Breast epithelium (tissue), 4 donors: ENCODE measurements at places on chromosomes 7 and 10. TPM values are rescaled to one million over a fixed set of nuclear protein-coding genes. Genes with fewer than 3 reads are reported as not detected.

- no peaks in the 10 kb centered on the region for H3K36me3 ChIP-seq
- DNase-seq = no peak
- H3K27ac ChIP-seq = no peak overlapping the region
- no peak overlapping the region for H3K4me3 ChIP-seq
- no peaks in the 10 kb centered on the region for H3K27me3 ChIP-seq
These were observed 913 bp upstream of the NPC1L1 start for GRCh38 chr7:44541876-44542610.

DNA sequence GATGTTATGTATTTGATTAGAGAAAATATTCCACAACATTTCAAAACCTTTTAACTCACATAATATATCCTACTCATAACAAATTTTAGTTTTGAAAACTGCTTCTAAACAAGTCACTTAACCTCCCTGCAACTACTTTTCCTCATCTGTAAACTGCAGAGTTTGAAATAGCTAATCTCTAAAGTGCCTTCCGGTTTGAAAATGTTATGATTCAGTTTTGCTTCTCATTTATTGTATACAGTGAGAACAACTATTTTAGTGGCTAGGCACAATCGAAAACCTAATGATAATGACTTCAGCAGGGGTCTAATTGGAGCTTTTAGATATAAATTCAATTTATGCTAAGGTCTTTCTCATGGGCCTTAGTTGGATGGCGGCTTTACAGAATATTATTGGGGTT lies 30.7 kb upstream of the TEX47 start:
- no peaks in the 10 kb centered on the region for H3K36me3 ChIP-seq
- H3K4me1 ChIP-seq = no peaks in the 10 kb centered on the region
- H3K4me3 ChIP-seq = no peak overlapping the region
- no peak for DNase-seq
- no peaks in the 10 kb centered on the region for H3K27me3 ChIP-seq

DNA sequence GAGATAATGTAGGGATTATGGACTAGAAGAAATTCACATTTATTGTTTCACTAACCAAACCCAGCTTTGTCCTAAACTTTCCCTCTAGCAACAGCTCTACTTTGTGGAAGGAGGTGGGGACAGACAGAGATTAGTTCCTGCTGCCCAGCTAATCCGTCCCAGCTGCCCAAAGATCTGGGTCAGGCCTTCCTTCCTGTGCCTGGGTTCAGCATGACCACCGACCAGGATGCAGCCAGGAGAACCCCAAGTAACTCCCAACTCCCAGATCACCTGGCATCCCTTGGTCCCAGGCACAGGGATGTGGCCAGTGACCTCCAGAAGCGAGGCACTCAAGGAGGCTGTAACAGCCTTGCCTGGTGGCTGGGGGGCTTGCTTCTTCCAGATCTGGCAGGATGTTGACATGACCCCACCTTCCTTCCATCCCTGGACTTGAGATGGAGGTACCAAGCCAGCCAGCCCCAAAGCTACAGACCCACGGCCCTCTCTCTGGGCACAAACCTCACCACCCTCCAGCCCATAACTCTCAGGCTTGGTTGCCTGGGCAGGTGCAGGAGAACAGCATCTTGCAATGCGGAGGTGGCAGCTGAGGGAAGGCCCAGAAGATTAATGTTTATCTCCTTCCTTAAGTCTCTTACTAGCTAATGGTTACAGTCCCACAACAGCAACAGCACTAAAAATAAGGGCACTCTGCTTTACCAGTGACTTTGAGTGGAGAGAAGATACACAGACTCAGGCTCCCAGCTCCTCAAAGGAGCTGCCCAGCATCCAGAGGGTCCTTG lies 11.1 kb downstream of the CAMK2G start:
- H3K4me1 ChIP-seq = no peaks in the 10 kb centered on the region

Gene STAMBPL1
- 17.9 TPM for total RNA-seq

Gene GFRA1
- 98.5 TPM for total RNA-seq

Gene NAT16
- not detected for total RNA-seq

Gene APBB1IP
- 6.2 TPM for total RNA-seq
